ENCODE measurements at places on chromosomes 11 and 22.

GRCh38 chr11:61697764-61698163, 17.6 kb downstream of the DAGLA start:
- DNase-seq = no peak

DNA sequence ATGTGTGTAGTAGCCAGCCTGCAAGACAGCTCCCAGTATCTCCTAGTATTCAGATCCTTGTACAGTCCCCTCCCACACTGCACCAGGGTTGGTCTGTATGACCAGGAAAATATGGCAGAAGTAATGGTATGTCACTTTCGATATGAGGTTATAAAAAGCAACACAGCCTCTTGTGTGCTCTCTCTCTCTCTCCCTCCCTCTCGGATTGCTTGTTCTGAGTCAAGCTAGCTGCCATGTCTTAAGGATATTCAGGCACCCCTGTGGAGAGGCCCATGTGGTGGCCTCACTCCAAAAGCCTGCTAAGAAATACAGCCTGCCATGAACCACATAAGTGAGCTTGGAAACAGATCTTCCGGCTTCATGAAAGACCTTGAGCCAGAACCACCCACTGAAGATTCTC, 25.4 kb downstream of the FXYD6 start:
- DNase-seq = no peak

GRCh38 chr22:19287889-19288288, 3.6 kb downstream of the CLTCL1 start:
- DNase-seq = no peak

- DNase-seq = no peak
Observed at GRCh38 chr11:17479284-17480214, 2.9 kb upstream of the ABCC8 start.

DNA sequence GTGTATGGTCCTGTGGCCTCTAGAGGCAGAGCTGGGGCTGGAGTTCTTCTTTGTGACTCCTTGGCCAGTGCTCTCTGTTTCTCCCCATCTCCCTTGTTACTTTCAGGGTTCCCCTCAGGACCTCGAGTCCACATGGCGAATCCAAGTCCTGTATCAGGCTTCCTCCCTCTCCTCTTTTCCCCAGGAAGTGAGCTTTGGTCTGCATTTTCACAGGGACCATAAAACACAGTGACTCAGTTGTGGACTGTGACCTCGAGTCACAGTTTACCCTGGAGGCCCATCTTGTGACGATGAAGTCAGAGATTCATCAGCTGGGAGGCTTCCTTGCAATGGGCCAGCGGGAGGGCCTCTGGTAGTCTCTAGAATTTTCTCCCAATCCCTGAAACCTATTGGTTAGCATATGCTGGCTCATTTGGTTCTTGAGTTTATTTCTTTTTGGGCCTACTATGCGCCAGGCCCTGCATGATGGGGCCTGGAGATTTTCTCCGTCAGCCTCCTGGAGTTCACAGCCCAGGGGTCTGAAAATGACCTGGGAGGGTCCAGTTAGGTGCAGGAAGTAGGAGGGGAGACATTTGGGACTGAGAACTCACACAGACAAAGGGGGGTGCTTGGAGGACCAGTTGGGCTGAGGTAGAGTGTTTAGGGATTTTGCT, 100.8 kb downstream of the KIAA1671 start:
- DNase-seq = no peak

- DNase-seq = no peak
Observed at GRCh38 chr22:18954990-18955571, 19.0 kb upstream of the PRODH start.

- DNase-seq = no peak
Observed at GRCh38 chr11:128409476-128409875, 177.9 kb downstream of the ETS1 start.

DNA sequence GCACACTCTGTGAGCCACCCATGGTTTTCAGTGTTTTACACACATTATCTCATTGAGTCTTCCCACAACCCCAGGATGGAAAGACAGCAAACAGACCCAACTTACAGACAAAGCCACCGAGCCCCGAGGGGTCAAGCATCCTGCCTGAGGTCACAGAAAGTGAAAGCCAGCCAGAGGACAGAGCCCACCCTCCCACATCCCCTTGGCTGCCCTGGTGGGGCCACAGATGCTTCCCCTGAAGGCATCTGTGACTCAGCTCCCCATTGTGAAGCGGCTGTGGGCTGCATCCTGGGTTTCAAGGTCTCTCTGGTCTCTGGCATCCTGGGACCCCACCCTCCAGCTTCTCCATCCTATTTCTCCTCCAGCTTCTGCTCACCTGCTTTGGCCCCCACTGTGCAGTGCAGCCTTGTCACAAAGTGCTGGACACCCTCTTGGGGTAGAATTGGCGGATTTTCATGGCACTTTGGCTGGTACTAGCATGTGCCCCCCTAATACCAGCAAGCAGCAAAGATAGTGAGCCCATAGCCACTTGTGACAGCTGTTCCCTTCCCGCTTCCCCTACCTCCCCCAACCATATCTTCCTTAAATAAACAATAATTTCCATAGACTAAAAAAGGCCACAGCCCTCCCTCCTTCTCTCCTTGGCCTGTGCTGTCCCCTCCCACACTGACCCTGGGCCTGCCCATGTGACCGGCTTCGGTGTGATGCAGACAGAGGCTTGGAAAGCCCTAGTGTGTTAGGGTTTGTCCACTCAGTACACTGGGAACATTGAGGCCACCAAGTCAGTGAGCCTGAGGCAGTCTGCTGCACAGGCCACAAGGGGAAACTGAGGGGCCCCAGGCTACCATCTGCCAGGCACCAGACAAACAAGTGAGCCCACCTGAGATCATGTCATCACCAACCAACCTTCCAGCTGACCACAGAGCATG, 53.9 kb upstream of the SHISAL1 start:
- DNase-seq = no peak

- DNase-seq = no peak
Observed at GRCh38 chr11:108512708-108513107, 14.5 kb upstream of the POGLUT3 start.

DNA sequence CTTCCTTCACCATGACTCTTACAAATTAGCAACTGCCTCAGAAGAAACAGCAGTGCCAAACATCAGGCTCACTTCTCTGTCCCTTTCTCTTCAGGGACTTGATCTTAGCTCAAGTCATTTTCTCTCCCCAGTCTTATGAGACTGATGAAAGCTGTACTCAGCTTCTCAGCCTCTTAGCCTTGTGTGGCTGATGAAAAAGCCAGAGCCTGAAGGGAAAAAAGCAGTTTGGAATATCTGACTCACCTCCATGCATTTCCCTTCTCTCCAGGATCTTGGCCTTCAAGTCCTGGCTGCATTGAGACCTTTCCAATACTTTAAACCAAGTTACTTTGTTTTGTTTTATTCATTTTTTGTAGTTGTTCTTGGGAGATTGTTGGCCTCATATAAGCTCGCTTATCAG, 195.9 kb downstream of the SPON1 start:
- DNase-seq = no peak

- DNase-seq = no peak
Observed at GRCh38 chr22:41280065-41280464, 5.9 kb downstream of the RANGAP1 start.

DNA sequence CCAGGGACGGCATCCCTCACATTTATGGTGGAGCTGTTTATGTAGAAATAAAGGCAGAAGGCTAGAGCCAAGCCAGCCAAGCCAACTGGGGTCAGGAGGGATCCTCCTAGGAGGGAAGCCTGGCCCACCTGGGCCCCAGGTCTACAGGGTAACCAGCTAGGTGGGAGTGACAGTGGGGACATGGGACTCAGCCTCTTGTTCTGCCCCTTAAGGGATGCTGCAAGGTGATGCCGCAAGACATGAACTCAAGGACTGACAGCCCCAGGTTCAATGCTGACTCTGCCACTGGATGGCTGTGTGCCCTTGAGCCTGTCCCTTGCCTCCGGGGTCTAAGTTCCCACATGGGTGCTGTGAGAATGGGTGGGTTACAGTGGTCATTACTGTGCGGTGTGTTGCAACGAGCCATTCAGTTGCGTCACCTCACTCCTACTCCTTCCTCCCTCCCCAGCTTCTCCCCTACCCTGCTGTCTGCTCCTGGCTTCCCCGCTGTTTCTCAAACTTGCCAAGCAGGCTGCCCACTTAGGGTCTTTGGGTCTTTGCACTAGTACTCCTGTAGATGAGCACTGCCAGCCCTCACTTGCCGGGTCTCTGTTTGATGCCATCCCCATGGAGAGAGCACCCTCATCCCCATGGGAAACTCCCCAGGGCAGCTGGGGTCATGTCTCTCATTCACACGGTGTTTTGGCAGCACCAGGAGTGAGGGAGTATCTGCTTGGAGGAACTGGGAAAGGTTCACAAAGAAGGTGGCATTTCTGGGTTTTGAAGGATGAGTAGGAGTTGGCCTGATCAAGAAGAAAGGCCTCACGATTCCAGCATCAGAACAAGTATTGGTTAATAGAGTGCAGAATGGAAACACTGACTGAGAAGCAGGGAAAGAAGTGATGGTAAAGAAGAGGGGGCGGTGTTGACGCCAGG, 43.0 kb upstream of the RTL6 start:
- no peak for DNase-seq

- no peak for DNase-seq
Observed at GRCh38 chr11:9250139-9250582, 15.0 kb downstream of the DENND5A start.

- no peak for DNase-seq
Observed at GRCh38 chr11:119659971-119660723, 68.9 kb downstream of the NECTIN1 start.

GRCh38 chr22:21718499-21718898, 17.1 kb downstream of the YPEL1 start:
- no peak for DNase-seq

- no peak for DNase-seq
Observed at GRCh38 chr11:61173456-61173855, 12.2 kb upstream of the VPS37C start.

DNA sequence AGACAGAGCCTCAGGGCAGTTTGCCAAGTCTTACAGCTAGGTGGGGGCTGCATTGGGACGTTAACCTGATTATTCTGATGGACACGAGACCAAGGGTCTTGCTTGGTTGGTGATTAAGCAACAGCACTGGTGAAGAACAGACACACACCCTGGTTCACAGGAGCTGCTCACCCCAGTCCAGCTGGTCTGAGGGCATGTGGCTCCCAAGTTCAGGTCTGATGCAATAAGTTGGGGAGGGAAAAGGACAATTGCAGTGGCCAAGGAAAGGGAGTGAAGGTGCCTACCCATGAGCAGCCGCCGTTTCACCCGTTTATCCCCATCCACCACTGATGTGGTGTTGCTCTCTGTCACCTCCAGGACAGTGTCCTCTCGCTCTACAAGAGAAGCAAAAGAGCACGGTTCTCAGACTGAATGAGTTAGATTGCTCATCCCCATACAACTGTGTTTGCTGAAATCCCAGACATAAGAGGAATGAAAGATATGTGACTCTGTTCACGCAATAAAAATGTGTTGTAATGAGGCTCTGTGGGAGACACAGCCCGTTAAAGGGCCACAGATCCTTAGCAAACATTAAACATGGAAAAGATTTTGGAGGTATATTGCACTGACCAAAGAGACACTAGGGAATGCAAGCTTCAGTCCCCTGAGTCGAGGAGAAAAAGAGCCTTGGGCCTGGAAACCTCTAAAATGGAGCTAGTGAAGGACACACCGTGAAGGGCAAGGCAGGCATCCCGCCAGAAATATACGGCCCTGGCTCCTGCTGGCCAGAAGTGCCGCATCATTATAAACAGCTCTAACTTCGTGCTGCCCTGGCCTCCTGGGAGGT, 25.6 kb downstream of the SCUBE2 start:
- no peak for DNase-seq

DNA sequence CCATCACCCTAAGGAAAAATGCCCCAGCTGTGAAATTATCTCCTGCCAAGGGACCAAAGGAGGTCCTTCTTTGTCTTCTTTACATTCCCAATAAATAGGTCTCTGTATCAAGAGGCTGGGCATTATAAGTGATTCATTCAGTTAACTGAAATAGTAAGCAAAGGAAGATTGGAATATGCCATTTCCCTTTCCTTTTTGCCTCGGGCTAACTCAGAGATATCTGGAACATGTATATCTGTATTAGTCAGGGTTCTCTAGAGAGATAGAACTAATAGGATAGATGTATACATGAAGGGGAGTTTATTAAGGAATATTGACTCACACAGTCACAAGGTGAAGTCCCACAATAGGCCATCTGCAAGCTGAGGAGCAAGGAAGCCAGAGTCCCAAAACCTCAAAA, 15.3 kb upstream of the CWF19L2 start:
- DNase-seq = no peak

DNA sequence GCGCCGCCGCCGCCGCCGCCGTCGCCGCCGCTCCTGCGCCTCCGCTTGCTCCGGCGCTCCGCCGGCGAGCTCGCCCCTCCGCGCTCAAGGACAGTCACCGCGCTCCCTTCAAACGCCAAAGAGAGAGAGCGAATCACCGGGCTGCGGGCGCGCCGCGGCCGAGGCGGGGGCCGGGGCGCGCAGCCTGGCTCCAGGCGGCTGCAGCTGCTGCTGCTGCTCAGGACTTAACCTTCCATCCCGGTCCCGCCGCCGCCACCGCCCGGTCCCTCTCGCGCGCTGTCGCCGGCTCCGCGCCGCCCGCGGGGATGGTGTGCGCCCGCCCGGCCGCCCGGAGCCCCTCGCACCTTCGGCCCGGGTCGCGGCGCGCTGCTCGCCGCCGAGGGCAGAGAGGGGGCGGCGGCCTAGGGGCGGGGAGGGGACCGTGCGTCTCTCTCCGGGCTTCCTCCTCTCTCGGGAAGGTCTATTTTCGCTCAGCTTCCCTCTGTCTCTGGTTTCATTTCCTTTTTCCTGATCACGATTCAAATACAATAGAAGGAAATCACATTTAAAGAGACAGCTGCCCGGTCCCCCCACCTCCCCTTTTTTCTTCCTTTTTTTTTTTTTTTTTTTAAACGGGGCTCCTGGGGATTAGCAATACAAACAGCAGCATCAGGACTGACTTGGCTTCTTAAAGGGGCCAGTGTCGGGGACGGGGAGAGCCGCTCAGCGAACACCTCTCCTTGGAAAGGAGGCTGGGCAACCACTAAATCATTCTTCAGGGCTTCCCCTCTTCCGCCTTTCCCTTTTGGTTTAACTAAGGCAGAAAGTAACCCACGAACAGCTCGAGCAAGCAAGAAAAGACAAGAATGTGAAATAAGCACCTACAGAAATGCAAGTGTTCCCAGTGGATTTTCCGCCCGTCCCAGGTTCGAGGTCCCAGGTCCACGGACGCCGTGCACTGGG, 22.1 kb downstream of the LMO2 start:
- DNase-seq = no peak

- no peak for DNase-seq
Observed at GRCh38 chr22:48153726-48154125, 1391.3 kb downstream of the TBC1D22A start.

- no peak for DNase-seq
Observed at GRCh38 chr11:44771841-44772240, 45.1 kb downstream of the TSPAN18 start.

Data from activated CD8-positive, alpha-beta memory T cell treated with anti-CD3 and anti-CD28 coated beads for 1 hour (primary cell).